Stimulated activated CD4-positive, alpha-beta T cell treated with anti-CD3 and anti-CD28 coated beads, Interleukin-15, amount 100 ng/mL, for 24 hours (primary cell): ENCODE measurements at places on chromosomes 2 and 18.
A peak's percentile ranks its signal among the peaks of the same experiment; 100 is the strongest.

GRCh38 chr2:55780697-55781096 lies 87.1 kb upstream of the PNPT1 start:
- DNase-seq = no peak

GRCh38 chr2:101388232-101388631 lies 929 bp upstream of the CREG2 start:
- DNase-seq = no peak

- DNase-seq = no peak
Observed at GRCh38 chr18:21911551-21911950, 171.0 kb downstream of the MIB1 start.

DNA sequence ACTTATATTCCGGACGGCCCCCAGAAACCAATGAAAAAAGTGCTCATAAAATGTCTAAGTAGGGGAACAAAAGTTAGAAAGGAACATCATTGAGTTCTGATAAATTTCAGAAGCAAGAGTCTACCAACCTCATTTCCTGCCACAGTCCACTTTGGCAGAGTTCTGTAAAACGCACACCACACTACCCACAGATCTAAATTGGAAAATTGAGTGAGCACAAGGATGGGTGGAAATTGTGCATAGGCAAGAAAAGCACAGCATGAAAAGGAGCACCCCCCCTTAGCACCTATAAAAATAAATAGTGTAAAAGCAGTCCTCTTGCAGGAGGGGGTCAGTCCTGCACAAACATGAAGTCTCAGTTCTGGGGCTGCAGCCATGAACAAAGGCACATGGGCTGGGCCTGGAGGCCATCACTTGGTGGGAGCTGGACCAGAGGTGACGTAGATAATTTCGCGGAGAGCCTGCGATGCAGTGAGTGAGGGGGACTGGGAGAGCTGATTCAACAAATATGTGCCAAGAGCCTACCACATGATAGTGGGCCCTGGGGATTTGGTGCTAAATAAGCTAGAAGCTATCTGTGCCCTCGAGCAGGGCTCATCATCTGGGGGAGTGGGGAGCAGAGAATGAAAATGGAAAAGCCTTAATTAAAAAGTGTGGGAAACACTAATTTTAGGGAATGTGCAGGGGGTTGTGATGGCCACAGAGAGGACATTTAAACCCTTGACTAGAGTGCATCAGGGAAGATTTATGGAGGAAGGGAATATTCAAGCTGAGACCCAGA lies 48.9 kb upstream of the SPP2 start:
- peak; percentile 21 for DNase-seq

GRCh38 chr2:157592948-157593347 lies 35.7 kb downstream of the ACVR1C start:
- DNase-seq = no peak

GRCh38 chr2:5803547-5803946 lies 111.4 kb downstream of the SOX11 start:
- DNase-seq = no peak

DNA sequence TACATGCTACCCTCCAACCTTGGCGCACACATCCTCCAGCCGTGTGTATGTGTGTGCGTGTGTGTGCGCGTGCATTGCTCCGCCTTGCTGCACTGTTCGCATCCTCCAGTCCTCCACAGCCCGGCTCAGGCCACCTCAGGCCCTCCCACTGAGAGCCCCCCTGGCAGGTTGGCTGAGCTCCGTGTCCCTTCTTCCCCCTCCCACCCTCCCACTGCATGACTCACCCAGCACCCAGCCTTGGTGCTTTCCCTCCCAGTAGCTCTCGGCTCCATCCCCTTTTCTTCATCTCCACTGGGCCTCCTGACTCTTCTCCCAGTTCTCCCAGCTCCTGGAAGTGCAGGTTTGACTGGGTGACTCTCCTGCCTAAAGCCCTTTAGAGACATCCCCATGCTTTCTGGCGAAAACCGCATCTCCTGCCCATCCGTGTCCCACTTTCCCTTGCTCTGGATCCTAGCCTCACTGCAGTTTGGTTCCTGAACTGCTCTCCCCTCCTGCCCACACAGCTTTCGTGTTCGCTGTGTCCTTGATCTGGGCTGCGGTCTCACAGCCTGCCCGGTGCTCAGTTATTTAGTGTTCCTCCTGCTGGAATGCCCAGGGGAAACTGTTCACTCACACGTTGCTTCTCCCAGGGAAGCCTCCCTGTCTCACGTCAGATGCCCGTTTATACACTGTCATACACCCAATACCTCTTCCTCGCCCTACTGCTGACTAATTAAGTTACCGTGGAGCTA lies 4.9 kb downstream of the TMEM177 start:
- no peak for DNase-seq

- no peak for DNase-seq
Observed at GRCh38 chr2:18373081-18373480, 187.4 kb downstream of the RDH14 start.
